ENCODE measurements at places on chromosomes 4 and X.

- ATAC-seq, result no peak
These were observed 25.1 kb upstream of the TRIM2 start for GRCh38 chr4:153179100-153179499.

DNA sequence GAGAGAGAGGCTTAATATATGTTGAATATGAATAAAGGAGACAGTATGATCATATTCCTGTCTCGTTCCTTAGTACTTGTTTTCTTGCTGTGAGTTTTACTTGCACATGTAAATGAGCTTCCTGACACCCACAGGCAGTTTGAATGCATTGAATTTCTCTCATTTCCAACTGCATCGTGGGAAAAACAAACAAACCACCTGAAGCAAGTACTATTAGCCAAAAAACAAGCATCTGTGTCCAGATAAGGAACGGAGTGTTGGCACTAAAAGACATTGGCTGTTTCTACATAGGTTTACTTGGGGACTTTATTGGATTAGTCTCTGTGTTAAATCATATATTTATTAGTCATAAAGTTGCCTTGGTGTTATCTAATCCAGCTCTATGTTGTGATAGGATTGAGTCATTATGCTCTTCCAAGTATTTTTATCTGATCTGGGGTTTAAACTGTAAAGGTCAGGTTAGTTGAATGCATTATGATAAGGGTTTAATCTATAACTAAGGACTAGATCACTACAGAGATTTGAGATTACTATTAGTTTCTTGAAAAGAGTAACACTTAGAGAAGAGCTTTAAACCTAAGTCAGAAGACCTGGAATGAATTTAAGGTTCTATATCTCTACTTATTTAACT, 339.0 kb upstream of the SPANXN4 start:
- ATAC-seq, result no peak

DNA sequence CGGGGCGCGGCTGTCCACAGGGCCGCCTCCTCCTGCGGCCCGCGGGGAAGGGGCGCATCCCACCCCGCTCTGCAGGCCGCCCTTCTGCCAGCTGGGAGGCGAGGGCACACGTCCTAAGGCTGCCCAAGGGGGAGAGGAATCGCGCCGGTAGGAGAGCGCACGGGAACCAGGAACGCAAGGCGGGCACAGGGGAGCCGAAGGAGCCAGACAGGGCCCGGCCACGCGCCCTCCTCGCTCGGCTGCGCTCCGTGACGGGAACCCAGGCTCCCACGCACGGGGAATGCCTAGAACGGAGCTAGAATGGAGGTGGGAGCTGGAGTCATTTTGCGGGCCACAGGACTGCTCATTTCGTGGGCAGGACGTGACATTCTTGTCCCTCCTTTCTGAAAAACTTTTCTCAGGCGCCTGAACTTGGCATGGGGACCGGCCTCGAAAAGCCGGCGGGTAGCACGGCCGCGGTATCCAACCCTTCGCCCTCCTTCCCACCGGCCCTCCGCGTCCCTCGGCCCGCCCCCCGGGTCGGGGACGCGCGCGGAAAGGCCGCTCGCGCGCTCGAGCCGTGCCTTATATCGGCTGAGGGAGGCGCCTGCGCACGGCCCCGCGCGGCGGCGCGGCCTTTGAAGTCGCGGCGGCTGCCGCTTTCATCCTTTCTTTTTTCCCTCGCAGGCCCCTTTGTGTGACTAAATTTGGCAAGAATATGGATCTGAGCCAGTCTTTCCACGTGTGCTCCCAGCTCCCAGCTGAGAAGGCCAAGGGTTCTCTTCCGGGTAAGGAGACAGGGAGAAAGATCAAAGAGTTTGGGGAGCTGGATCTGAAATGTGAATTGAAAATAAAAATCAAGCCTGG, 4.2 kb upstream of the LEF1 start:
- peak; percentile 51 for ATAC-seq

DNA sequence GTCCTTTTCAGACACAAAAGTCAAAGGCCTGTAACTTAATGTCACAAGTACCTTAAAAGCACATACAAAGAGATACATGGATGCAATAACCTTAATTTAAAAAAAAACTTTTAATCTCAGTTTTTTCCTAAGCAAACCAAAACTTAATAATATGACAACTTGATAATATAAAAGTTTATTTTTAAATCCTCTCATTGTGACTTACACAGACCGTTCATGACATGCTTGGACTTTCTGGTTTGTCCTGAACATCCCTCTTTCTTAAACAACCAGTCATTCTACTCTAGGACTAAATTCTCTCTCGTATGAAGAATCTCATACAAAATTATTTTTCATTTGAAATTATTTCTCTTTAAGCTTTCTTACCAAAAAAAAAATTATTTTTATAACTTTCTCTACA, 43.1 kb upstream of the CYP2U1 start:
- no peak for ATAC-seq

DNA sequence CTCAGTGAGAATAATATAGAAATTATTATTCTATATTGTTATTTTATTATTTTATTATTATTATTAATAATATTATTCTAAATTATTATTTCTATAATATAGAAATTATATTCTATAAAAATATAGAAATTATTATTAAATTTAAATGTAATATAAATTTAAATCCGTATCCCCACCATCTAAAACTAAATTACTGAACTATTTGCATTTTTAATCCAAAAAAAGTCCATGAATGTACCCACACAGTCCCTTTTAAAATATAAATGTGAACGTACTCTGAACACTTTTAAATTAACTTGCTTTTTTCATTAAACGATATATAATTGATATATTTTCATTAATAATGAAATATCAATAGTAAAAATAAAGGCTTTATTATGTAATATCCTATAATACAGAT, 248.3 kb upstream of the PCDH7 start:
- no peak for ATAC-seq

DNA sequence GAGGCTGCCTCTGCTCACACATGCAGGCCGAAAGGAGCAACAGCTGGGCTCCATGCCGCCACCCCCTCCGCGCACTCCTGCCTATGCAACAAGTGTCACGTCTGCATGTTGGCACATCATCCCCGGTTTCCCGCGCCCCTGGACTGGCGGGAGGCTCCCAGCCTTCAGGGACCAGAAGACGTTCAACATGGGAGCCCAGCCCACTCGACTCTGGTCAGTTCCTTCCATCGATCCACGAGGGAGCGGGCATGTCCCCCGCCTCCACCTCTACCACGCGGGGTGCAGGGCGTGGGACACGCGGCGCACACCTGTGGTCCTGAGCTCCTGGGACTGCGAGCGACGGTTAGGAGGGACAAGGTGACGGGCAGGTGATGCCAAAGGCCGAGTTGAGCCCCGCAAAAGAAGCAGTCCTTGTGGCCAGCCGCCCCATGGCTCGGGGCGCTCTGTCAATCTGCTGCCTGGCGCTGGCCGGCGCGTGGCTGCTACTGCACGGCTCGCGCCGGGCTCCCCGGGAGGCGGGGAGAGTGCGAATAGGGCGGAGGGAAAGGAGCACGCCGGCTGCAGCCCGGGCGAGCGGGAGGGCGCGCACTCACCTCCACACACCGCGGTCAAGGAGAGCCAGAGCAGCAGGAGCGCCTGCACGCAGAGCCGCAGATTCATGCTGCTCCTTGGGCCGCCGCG, 645 bp downstream of the APLN start:
- ATAC-seq, result peak; percentile 71

GRCh38 chrX:39779952-39780783, 317.6 kb downstream of the BCOR start:
- ATAC-seq, result no peak

DNA sequence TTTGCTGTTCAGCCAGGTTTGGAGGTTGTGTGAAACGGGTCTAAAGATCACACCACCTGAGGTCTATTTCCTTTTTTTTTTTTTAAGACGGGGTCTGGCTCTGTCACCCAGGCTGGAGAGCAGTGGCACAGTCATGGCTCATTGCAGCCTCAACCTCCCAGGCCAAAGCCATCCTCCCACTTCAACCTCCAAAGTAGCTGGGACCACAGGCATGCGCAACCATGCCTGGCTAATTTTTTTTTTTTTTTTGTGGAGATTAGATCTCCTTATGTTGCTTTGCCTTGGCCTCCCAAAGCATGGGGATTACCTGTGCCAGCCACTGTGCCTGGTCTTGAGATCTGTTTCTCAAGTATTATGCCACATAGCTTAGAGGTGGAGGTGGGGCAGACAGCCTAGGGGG, 49.2 kb upstream of the ELOVL6 start:
- ATAC-seq, result no peak

GRCh38 chrX:17750436-17750835, 13.1 kb downstream of the SCML1 start:
- ATAC-seq, result no peak

DNA sequence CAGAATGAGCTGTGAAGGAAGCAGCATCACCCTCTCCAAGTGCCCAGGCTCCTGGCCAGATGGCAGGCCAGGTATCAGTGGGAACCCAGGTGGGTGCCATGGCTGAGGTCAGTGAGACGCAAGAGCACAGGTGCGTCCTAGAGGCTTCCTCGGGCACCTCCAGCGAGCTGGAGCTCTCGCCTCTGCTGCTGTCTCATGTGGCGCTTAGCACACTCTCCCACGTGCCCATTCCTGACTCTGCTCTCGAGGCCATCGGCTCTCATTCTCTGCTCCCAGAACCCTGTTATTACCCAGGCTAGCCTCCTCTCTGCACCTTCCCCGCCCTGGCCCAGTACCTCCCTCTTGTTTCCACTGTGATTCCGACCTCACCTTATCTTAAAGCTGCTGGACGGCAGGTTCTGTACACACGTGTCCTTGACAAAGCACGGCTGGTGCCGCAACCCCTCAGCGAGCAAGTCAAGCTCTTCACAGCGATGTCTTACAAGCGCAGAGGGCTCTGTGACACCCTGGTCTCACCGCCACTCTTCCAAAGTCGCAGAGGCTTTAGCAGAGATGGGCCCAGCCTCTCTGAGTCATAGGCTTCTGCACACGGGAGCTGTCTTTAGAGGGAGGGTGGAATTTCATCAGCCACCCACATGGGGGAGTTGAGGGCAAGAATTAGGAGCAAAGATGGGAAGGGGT, 15.4 kb upstream of the MSANTD1 start:
- peak; percentile 43 for ATAC-seq

DNA sequence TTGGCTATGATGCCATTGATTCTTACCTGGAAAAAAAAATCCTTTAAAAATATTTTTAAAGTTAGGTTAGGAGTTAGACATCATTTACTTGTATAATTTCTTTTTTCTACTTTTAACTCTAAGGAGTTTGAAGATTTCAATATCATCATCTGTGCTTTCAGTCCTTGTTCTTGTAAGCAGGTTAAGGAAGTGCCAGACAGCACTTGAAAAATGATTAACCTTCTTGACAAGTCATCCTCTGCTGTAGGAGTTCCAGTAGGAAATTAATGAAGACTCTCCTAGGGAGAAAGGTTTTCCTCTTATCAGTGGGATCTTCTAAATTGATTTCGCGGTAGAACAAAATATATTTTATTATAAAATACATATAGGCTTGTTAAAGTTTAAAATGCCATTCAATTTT, 29.1 kb upstream of the ANAPC4 start:
- no peak for ATAC-seq

- peak; percentile 54 for ATAC-seq
These were observed 68.7 kb upstream of the TAB3 start for GRCh38 chrX:30957753-30958152.

DNA sequence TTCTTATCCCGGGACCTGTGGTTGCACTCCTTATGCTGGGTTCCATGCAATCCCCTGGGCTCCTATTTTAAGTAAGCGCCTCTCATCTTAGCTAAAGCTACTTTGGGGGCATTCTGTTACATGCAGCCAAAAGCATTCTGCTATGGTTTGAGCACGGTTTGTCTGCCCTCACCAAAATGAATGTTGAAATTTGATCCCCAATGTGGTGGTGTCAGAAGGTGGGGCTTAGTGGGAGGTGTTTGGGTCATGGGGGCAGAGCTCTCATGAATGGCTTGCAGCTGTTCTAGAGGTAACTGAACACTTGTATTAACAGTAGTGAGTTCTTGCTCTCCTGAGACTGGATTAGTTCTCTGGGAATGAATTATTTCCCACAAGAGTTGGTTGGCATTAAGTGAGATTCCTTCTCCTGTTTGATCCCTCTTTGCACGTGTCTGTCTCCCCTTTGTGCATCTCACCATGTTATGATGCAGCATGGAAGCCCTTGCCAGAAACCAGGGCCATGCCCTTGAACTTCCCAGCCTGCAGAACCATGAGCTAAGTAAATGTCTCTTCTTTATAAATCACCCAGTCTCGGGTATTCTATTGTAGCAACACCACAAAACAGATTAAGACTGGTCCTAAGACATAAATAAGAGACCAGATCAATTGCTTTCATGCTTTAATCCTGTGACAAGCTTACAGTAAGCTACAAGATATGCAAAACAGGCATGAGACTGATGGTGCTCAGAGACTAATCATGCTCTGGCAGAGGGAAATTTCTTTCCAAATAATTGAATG, 141.8 kb downstream of the TSPAN5 start:
- ATAC-seq, result peak; percentile 16

GRCh38 chr4:112252234-112252633, 20.6 kb downstream of the AP1AR start:
- no peak for ATAC-seq

DNA sequence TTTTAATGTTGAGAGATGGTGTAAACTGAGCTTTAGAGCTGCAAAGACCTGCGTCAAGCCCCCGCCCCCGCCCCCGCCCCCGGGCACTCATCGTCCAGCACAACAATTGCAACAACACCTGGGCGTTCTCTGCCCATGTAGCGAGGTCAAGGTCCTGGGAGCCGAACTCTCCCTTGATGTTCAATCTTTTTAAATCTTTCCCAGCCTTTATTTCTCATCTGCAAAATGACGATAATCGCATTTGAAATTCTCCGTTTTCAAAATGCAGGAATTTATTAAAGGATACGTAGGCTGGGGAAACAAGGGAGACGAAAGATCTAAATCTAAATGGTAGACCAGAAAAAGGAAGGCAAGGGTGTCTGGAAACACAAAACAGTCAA, 648 bp upstream of the MSMO1 start:
- peak; percentile 5 for ATAC-seq

GRCh38 chr4:110289601-110290100, 91.2 kb upstream of the ELOVL6 start:
- ATAC-seq, result no peak

- ATAC-seq, result no peak
These were observed 67.1 kb downstream of the SHROOM2 start for GRCh38 chrX:9853307-9853706.

DNA sequence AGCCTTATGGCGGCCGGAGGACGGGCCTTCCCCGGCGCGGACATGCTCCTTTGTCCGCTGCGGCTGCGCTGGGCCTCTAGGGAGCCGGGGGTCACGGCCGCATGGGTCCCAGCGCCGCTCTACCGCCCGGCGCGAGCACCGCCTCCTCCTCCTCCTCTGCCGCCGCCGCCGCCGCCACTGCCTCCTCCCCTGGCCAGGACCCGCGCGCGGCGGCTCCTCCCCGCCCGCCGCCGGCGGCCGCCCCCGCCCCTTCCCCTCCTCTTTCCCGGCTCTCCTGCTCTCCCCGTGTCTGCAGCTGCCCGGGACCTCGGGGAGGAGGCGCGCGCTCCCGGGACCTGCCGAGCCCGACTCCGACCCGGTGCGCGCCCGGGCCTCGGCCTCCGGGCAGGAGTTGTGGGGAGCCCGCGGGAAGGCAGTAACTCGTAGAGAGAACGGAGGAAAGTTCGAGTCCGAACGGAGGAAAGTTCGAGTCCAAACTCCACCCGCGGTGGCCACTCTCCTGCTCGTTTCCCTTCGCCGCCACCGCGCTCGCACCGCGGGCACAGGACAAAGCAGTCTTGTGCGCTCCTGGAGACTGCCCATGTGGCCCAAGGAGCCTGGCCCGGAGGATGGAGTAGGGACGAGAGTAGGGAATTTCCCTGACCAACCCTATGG, at the start of gene ADGRA3:
Gene ADGRA3, minus strand, starts transcription at position 179 of the 654 bp plus-strand sequence. CDS start 282 bp downstream, outside the sequence.
- peak; percentile 82 for ATAC-seq

GRCh38 chr4:37799941-37800554, 26.4 kb upstream of the PGM2 start:
- ATAC-seq, result no peak

GRCh38 chrX:109327251-109327650, 154.6 kb downstream of the GUCY2F start:
- no peak for ATAC-seq

Data from SK-N-SH treated with all-trans-retinoic acid at 6 μM for 48 hours (cell line).